ENCODE measurements at places on chromosomes 2 and 18.

- no peak for DNase-seq
Observed at GRCh38 chr2:205451901-205452512, 230.3 kb upstream of the NRP2 start.

GRCh38 chr2:3604991-3605961, 10.4 kb downstream of the COLEC11 start:
- no peak for DNase-seq

- no peak for DNase-seq
Observed at GRCh38 chr2:37180006-37180639, 8.3 kb downstream of the SULT6B1 start.

GRCh38 chr2:172389685-172390339, 37.6 kb upstream of the ITGA6 start:
- DNase-seq = no peak

DNA sequence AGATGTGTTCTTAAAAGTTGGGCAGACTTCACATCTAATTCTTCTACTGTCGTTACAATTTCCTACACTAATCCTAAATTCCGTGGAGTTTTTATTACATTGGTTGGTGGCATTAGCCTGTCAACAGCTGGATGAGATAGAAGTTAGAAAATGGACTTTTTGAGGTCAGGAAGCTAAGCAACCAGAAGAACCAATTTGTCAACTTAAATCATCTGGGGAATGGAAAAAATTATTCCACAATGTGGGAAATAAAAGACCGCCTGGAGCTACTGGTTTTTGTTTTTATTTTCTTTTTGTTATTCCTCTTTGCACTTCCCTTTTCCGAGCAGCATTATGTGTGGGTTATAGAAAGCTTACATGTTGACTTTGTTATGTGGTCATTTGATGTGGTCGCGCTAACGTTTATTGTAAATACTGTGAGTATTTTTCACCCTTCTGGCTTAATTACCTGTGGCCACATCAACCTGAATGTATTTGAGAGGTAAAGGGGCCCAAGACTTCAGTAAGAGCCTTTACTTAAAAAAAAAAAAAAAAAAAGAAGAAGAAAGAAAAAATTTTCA, 75.3 kb downstream of the PTPRM start:
- no peak for DNase-seq

DNA sequence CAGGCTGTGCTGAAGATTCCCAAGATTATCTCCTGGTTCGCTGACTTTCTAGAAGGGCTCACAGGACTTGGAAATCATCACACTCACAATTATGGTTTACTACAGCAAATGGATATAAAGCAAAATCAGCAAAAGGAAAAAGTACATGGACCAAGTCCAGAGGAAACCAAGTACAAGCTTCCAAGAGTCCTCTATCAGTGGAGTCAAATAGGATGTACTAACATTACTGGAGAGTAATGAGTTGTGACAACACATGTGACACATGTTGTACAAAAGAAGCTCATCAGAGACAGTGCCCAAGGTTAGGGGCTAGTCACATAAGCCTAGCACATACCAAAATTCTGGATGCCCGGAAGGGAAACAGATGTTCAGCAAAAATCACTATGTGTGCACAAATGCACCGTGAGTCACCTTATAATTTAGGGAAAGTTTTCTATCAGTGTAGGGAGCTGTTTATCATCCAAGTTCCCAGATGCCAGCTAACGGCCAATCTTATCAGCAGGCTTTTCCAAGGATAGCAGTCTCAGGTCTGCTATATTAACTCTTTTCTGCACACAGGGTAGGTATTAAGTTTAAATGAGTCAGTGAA, 9.5 kb downstream of the TMEM237 start:
- DNase-seq = no peak

GRCh38 chr18:26190506-26190905, 35.7 kb upstream of the TAF4B start:
- no peak for DNase-seq

DNA sequence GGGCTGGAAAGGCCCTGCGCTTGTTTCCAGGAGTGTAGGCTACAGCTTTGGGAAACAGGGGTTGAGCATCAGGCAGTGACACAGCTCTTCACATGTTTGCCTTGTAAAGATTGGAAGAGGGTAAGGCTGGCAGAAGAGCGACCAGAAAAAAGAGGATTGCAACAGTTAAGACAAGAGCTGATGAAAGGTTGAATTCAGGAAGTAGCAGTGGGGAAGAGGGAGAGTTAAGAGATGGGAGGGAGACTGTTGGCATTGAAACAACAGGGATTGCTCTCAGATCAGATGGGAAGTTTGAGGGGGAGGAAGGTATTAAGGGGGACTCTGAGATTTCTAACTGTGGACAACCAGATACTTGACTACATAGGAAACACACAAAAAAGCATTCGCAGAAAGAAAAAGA, 96.9 kb downstream of the CTAGE1 start:
- no peak for DNase-seq

DNA sequence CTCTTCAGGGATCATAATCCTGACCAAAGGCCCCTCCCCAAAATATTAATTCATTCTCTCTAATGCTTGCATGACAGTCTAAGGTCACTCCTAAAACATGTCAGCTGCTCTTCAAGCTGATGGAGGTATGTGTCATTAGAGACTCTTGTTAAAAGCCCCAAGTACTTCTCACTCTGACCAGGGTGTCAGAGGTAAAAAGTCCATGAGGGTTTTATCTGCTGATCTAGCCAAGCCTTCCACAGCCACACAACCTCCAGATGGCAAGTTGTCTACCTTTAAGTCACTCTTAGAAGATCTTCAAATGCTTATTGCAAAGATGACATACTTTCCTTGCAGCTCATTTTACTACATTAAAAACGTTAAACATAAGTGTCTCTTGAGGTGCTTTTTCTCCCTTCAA, 83.6 kb upstream of the ETAA1 start:
- no peak for DNase-seq

DNA sequence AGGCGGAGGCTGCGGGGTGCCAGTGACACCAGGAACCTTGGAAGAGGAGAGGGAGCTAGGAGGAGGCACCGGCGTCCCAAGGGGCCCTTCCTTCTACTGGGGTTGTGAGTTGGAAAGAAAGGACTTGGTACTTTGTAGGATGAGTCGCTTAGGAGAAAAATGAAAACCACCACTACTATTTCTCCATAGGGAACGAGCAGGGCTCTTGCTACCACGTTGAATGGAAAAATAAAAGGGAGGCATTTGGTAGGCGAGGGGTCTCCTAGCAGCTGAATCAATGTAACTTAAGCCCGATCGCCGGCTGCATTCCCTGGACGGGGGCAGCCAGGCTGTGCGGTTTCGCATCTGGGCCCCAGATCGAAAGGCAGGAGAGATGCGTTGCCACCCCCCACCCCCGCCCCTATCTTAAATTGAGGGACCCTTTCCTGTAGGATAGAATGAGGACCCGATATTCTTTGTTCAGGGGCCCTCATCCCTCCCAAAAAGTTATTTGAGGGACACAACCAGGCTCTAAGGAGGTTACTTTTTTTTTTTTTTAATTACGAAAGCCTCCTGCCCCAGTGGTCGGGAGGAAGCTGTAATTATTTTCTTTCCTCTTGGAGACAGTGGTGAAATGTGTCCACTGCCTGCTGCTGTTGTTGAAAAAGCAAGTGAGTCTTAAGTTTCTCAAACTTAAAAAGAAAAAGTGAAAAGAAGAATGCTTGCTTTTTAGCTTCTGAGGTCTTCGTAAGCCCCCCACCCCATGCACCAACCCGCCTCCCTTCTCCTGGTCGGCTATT, 1.3 kb downstream of the IGFBP2 start:
- DNase-seq = no peak

DNA sequence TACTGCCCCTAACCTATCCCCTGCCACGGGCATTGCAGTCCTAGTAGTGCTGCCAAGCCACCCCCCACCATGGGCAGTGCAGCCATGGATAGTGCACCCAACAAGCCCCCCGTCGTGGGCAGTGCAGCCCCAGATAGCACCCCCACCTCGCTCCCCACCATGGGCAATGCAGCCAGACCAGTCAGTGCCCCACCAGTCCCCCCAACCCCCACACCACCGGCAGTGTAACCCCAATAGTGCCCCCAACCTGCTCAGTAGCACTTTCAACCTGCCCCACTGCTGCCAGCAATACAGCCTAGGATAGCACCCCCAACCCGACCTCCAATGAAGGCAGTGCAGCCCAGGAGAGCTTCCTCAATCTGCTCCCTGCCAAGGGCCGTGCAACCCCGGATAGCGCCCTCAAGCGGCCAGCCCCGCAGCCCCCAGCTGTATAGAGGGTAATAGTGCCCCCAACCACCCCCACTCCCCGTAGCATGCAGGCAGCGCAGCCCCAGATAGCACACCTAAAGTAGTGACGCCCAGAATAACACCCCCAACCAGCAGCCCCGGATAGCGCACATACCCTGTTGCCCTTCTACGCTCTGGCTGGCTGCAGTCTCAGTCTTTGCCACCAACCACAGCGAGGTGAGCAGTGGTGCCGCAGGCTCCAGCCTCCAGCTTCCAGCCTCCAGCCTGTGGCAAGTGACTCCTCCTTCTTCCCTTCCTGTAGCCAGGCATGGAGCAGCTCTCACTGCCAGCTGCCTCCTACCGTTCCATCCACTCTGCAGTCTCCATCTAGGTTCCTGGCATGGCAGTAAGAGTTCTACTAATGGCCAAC, 45.4 kb upstream of the ANKRD62 start:
- DNase-seq = peak; percentile 73

DNA sequence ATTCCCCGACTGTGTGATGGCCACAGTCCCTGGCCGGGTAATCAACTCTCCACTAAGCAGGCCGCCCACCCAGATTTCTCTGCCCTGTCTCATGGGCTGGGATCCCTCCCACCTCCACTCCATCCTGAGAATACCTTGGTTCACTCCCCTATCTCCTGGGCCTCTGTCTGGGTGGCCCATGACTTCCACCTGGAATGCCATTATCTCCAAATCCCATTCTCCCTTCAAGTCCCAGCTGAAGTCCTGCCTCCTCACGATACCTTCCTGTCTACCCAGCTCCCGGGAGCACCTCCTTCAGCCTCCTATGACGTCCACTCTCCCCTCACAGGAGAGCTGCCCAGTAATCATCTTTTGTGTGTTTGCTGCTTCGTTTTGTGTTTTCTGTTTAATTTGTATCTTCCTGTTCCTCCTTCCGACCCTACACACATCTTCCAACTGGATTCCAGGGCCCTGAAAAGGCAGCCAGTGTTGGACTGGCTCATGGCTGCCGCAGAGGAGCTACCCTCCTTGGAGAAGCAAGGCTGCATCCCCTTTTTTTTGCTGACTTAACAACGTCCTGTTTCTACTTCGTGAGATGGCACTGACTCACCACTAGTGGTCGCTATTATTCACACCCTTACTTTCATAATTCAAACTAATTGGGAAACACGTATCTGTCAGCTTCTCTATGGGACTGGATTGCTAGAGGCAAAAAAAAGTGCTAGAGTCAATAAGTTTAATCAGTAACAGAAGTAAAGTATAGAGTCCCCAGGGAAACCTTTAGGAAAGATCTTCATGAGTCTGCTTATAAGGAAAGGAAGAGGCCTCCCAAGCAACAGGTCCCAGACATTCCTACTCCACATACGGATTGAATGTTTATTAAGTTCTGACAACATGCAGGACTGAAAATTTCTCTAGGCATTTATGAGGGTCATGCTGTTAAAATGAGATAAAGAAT, 171.9 kb upstream of the GATA6 start:
- DNase-seq = no peak

GRCh38 chr2:185833864-185834263, 95.3 kb downstream of the FSIP2 start:
- DNase-seq = no peak

DNA sequence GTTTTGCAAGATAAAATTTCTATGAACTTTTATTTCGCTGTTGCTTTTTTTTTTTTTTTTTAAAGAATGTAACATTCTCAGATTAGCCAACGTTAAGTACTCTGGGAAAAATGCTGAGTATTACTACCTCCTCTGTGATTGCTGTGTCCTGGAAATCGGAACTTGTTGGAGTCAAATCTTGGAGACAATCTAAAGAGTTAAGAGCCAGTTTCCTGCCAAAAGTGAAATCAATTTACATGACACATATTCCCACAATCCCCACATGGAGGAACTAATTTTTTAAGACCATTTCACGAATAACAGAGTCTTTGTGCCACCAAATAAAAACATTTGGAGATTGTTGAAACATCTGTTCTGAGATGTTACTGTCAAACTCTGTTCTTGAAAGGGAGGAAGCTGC, 127.8 kb downstream of the MEP1B start:
- no peak for DNase-seq

GRCh38 chr18:3924455-3924854, 474.5 kb downstream of the TGIF1 start:
- no peak for DNase-seq

DNA sequence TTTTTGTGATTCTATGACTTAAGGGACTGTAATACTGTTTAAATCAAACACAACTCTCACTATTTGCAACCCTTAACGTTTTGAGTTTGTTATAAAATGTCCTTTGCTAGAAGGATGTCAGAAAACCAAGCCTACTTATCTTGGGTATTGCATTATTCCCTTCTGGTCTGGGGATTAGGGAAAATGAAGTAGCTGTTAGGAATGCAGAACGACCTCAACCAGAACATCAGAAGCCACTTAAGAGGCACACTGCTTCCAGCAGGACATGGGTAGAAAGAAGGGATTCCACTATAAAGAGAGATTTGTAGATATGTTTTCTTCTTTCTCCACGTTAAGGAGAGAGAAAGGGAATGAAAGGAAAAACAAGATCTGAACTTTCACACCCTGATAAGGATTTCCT, 101.2 kb downstream of the SETBP1 start:
- DNase-seq = no peak

DNA sequence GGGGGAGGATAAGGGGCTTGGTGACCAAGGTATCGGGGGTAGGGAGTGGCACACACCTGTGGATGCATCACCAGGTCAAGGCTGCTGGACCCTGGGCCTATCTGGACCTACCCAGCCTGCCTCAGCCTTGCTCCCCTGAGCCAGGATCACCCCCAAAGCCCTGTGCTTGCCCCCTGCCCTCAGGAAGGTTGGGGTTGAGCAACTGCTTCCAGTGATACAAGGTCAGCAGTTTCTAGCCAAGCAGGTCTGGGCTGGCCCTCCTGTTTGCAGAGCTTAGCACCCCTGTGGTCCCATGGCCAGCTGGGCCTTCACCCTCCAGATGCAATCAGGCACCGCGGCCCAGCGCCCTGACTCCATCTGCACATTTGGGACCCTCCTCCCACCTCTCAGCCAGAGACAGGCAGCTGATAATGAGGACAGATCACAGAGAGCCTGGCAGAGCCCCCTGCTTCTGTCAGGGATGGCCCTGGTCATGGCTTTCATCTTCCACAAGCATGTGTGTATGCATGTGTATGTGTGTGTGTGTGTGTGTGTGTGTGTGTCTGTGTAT, 154.6 kb downstream of the TFCP2L1 start:
- DNase-seq = no peak

GRCh38 chr18:37276111-37276890, 289.3 kb downstream of the CELF4 start:
- no peak for DNase-seq

GRCh38 chr18:8602040-8602439, 7.2 kb upstream of the RAB12 start:
- no peak for DNase-seq

GRCh38 chr2:54336136-54336976, 80.3 kb upstream of the TSPYL6 start:
- no peak for DNase-seq

DNA sequence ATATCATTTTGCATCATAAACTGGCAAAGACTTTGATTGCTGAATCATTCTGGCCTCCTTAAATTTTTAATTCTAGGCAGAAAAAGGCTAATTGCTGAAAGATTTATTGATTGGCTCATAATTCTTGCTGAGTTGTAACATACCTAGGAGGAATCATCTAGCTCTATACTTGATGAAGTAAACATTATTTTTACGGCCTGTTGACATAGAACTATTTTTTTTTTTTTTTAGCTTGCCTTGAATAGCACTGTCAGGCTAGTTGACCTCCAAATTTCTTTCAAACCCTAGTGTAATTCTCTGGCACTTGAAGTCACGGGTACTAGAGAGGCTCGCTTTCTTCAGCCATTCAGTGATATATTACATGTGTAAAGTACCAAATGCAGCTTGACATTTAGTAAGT, 2.8 kb downstream of the SERPINB12 start:
- DNase-seq = no peak

Data from H9 (cell line).